Kidney (tissue), 22 donors: ENCODE measurements at places on chromosomes 13 and 19.

GRCh38 chr13:93774506-93774905 is 547.9 kb downstream of the GPC6 start:
- no peaks in the 10 kb centered on the region for H3K36me3 ChIP-seq
- DNase-seq: no peak
- no peak overlapping the region for H3K27ac ChIP-seq
- no peak overlapping the region for H3K4me3 ChIP-seq
- H3K4me1 ChIP-seq: no peaks in the 10 kb centered on the region

GRCh38 chr13:23436680-23437079 is 3.2 kb upstream of the SACS start:
- no peak for DNase-seq
- no peak overlapping the region for H3K4me3 ChIP-seq
- no peaks in the 10 kb centered on the region for H3K27me3 ChIP-seq
- H3K27ac ChIP-seq: no peak overlapping the region

DNA sequence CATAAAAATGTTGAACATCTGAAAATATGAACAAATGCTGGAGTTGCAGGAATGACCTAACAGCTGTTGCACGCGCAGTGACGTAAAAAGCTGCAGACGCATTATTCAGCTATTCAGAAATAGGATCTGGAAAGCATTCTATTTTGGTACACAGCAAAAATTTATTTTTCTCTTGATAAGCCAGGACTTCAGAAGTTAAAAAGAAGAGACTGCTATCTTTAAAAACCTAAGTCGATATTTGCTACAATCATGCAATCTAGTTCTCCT is 36.9 kb upstream of the STARD13 start:
- no peaks in the 10 kb centered on the region for H3K27me3 ChIP-seq
- H3K4me3 ChIP-seq: peak overlapping the region; percentile 9
- no peaks in the 10 kb centered on the region for H3K4me1 ChIP-seq
- H3K36me3 ChIP-seq: no peaks in the 10 kb centered on the region
- peak overlapping the region; percentile 32 for H3K27ac ChIP-seq

DNA sequence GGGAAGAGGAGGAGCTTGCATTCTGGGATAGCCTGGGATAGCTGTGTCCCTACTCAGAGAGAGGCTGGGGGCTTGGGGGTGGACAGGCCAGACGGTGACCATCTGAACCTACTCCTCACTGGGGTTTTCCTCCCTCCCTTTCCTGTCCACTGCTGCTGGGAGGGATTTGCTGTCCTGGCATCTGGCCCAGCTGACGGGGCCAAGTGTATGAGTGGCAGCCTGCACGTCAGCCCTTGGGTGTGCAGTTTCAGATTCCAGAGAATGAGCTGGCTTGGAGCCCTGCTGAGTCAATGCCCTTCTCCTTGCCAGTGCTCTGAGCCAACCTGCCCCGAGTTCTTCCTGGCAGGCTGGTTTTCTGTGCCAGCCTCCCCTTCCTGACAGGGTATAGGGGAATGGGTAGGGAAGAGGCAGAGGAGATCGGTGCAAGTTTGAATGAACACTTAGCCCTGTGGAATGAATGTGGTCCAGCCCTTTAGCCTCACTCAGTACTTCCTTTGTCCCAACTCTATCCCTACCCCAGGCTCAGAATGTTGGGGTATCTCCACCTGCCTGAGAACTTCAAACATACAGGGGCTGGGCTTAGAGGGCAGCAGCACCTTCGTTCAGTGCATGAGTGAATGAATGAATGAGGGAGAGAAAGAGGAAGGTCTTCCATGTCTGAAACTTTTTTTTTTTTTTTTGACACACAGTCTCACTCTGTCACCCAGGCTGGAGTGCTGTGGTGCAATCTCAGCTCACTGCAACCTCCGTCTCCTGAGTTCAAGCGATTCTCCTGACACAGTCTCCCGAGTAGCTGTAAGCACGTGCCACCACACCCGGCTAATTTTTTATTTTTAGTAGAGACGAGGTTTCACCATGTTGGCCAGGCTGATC is 1.8 kb upstream of the ANGPTL4 start:
- no peak overlapping the region for H3K4me3 ChIP-seq
- peaks cover 9% of the 10 kb centered on the region for H3K4me1 ChIP-seq
- no peaks in the 10 kb centered on the region for H3K36me3 ChIP-seq
- peaks cover 3% of the 10 kb centered on the region for H3K27me3 ChIP-seq
- peak; percentile 65 for DNase-seq

DNA sequence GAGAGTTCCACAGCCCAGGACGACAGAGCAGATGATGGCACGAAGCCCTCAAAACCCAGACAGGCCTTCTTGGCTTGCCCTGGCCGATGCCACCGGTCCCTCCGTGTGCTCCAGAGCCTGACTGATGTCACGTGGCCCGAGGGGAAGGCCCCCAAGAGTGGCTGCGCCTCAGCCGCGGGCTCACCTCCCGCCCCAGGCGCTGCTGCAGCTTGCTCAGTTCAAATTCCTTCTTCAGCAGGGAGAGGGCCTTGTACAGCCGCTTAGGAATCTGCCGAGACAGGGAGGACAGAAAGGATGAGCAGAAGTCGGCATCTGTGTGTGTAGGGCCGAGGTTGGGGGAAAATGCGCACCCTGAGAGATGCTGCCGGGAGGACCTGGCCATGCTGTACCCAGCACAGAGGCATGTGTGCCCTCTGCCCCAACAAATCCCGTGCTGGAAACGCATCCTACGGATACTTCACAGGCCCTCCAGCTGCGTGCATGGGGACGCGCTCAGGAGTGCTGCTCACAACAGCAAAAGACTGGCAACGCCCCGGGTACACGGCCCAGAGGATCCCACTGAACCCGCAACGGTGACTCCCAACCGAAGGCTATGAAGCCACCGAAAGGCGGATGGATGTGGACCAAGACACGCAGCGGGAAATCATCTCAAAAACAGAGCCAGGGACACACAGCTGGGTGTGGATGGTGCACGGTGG is 12.9 kb downstream of the LONP1 start:
- H3K4me3 ChIP-seq: no peak overlapping the region
- DNase-seq: no peak

GRCh38 chr13:79382545-79383275 is 23.3 kb downstream of the RBM26 start:
- no peaks in the 10 kb centered on the region for H3K4me1 ChIP-seq
- H3K27me3 ChIP-seq: no peaks in the 10 kb centered on the region
- H3K4me3 ChIP-seq: no peak overlapping the region
- no peaks in the 10 kb centered on the region for H3K36me3 ChIP-seq
- H3K27ac ChIP-seq: no peak overlapping the region

- peak; percentile 46 for DNase-seq
- no peaks in the 10 kb centered on the region for H3K27me3 ChIP-seq
- no peak overlapping the region for H3K27ac ChIP-seq
- no peaks in the 10 kb centered on the region for H3K4me1 ChIP-seq
Measured at GRCh38 chr13:19586904-19587634, 25.7 kb upstream of the TPTE2 start.

GRCh38 chr13:70107125-70107497 is 515 bp upstream of the ATXN8OS start:
- DNase-seq: no peak
- no peaks in the 10 kb centered on the region for H3K4me1 ChIP-seq
- H3K27me3 ChIP-seq: peaks cover 4% of the 10 kb centered on the region
- no peak overlapping the region for H3K4me3 ChIP-seq
- H3K27ac ChIP-seq: no peak overlapping the region

GRCh38 chr19:18392417-18392816 is 5.0 kb downstream of the LRRC25 start:
- peaks cover 2% of the 10 kb centered on the region for H3K36me3 ChIP-seq
- no peak for DNase-seq
- H3K27ac ChIP-seq: no peak overlapping the region
- H3K4me1 ChIP-seq: peaks cover 13% of the 10 kb centered on the region

GRCh38 chr19:44587963-44588770 is 25.2 kb upstream of the IGSF23 start:
- H3K4me3 ChIP-seq: no peak overlapping the region
- no peaks in the 10 kb centered on the region for H3K27me3 ChIP-seq
- DNase-seq: no peak
- no peak overlapping the region for H3K27ac ChIP-seq
- H3K36me3 ChIP-seq: no peaks in the 10 kb centered on the region
- H3K4me1 ChIP-seq: no peaks in the 10 kb centered on the region

DNA sequence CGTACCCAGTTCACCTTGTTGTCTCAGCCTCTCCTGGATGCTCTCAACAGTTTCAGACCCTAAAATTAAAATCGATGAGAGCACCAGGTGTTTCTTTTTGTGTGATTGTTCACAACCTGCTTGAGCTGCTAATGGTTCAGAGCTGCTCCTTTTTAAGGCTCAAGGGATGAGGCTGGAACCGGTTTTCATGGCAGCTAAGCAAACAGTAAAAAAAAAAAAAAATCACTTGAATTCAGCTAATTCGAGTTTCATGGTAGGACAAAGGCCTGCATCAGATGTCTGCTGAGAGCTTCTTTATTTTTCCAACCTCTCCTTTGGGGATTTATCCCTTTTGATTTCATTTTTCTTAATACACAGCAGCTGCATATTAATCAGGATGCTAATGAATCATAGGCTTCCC is 6.5 kb downstream of the SYCE2 start:
- no peak overlapping the region for H3K4me3 ChIP-seq
- H3K27me3 ChIP-seq: no peaks in the 10 kb centered on the region
- peaks cover 14% of the 10 kb centered on the region for H3K4me1 ChIP-seq
- no peak for DNase-seq

GRCh38 chr19:18173572-18174288 is at the start of gene IFI30:
Gene IFI30, plus strand, starts transcription at chr19:18173813. Its CDS starts 29 bp downstream, at chr19:18173842.
- peak; percentile 84 for DNase-seq
- peak within 1 kb of the TSS; percentile 66 for H3K4me3 ChIP-seq
- peaks cover 4% of the 10 kb centered on the region for H3K4me1 ChIP-seq
- H3K36me3 ChIP-seq: peaks cover 1% of the 10 kb centered on the region
- H3K27ac ChIP-seq: peak within 1 kb of the TSS; percentile 82
- no peaks in the 10 kb centered on the region for H3K27me3 ChIP-seq

DNA sequence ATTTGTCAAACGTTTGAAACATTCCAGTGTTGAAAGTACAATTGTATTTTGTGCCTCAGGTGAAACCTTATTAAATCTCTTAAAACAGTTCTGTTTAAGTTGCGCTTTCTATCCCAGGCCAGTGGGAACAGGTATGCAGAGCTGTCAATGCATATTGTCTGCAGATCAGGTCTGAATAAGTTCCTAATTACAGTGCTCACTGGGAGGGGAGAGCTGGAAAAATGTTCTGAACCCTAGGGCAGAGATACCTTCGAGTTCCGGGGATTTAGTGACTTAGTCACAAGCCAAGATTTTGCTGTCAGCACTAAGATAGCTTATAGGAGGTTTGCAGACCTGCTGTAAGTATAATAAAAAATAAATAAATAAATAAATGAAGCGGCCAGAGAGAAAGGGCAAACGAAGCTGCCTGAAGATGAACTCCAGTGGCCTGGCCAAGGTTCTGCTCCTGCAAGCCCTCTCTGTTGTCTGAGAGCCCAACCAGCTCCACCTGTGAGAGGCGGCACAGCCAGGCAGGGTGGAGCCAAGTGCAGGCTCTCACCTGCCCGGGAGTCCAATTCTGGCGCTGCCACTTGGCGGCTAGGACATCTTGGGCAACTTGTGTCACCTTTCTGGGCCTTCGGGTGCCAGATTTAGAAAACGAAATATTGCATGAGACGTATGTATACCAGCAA is 97.9 kb upstream of the SLC7A1 start:
- no peak for DNase-seq
- H3K4me1 ChIP-seq: no peaks in the 10 kb centered on the region
- H3K4me3 ChIP-seq: no peak overlapping the region
- no peak overlapping the region for H3K27ac ChIP-seq
- no peaks in the 10 kb centered on the region for H3K36me3 ChIP-seq

DNA sequence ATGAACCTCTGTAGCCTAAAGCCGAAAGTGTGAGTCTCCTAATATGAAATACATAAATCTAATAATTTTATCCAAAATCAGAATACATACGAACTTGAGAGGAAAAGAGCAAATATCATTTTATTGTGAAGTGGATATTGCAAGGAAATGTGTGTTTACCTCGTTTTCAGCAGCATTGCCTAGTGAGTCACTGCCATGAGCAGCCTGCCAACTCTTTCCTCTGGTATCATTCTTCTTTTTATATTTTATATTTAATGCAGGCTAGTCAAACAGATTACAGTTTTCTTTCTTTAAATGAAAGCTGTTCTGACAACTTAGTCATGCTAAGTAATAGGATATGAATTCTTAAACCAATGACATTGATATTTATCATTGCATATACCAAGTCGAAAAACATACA is 44.2 kb downstream of the EDNRB start:
- no peaks in the 10 kb centered on the region for H3K36me3 ChIP-seq
- H3K27me3 ChIP-seq: no peaks in the 10 kb centered on the region
- H3K4me3 ChIP-seq: no peak overlapping the region
- H3K4me1 ChIP-seq: no peaks in the 10 kb centered on the region

GRCh38 chr13:48838193-48838973 is 137.3 kb upstream of the FNDC3A start:
- H3K4me3 ChIP-seq: no peak overlapping the region
- H3K27ac ChIP-seq: no peak overlapping the region
- no peak for DNase-seq
- no peaks in the 10 kb centered on the region for H3K4me1 ChIP-seq
- no peaks in the 10 kb centered on the region for H3K27me3 ChIP-seq

DNA sequence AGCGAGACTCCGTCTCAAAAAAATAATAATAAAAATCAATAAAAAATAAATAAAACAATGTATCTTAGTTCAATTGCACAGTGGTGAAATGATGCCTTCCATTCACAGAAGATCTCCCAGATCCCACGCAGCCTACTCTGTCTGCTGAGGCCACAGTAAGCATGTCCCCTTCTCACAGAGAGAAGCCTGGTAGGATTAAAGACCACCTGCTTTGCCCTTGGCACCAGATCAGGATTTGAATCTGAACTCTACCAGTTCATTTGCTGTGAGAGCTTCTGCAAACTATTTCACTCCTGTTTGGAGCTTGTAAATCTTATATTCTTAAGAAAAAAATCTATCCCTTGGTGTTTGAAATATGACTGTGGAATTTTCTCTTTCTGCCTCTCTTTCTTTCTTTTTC is 2.2 kb upstream of the SLC7A1 start:
- H3K4me3 ChIP-seq: no peak overlapping the region
- H3K27me3 ChIP-seq: peaks cover 3% of the 10 kb centered on the region
- no peaks in the 10 kb centered on the region for H3K36me3 ChIP-seq
- no peak overlapping the region for H3K27ac ChIP-seq
- H3K4me1 ChIP-seq: no peaks in the 10 kb centered on the region

DNA sequence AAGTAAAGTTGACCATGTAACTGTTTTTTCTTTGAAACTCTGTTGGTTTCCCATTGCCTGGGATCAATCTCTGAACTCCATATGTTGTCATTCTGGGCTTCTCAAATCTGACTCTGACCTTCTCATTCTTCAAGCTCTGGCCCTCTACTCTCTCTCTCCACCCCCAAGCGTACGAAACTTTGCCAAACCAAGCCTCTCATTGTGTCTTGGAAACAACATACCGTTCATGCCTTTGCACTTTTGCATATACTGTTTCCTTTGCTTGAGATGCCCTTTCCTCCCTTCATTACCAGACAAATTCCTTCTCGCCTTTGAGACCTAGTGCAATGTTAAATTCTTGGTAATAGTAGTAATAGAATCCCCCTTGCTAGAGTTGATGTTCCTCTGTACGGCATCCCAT is 113.7 kb downstream of the OLFM4 start:
- no peak overlapping the region for H3K4me3 ChIP-seq
- no peaks in the 10 kb centered on the region for H3K4me1 ChIP-seq
- no peaks in the 10 kb centered on the region for H3K36me3 ChIP-seq
- no peak for DNase-seq
- no peaks in the 10 kb centered on the region for H3K27me3 ChIP-seq
